ENCODE measurements at places on chromosomes 7 and 10. TPM values are rescaled to one million over a fixed set of nuclear protein-coding genes. Genes with fewer than 3 reads are reported as not detected.

Gene SLC18A2
- polyA plus RNA-seq: 1.2 TPM

Gene SOSTDC1
- 52.8 TPM for polyA plus RNA-seq

DNA sequence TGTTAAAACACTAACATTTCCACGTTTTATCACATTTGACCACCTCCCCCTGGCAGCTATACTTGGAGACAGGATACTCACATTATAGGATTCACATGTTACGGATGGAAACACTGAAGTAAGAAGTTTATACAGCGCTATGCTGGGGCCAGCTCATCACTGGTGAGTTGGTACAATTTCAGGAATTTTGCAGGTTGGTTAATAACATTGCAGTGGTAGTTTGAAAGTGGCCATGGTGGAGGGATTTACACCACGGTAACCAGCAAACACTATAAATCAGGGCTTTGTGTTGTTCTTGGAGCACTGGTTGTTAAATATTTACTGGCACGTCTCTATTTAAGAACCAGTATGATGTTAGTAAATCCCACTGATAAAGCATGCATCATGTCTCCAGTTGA lies 174.0 kb downstream of the GFRA1 start:
- DNase-seq: no peak

Gene TAS2R41
- not detected for polyA plus RNA-seq

DNA sequence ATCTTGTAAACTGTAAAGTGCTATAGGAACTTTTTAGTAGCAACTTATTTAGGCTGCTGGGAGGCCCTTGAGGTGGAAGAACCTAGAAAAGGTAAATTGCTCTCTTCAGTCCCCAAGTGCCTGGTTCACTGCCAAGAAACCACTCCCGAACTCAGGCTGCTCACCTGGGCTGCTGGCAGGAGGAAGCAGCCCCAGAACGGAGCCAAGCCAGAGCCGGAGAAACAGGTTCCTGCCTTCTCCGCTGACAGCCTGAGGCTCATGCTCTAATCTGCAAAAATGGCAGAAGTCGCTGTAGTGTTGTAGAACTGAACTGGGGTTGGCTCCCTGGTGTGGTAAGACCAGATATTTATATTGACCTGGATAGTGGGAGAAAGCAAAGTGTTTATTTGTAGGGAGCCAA lies 136.0 kb downstream of the CUL2 start:
- no peak for DNase-seq

DNA sequence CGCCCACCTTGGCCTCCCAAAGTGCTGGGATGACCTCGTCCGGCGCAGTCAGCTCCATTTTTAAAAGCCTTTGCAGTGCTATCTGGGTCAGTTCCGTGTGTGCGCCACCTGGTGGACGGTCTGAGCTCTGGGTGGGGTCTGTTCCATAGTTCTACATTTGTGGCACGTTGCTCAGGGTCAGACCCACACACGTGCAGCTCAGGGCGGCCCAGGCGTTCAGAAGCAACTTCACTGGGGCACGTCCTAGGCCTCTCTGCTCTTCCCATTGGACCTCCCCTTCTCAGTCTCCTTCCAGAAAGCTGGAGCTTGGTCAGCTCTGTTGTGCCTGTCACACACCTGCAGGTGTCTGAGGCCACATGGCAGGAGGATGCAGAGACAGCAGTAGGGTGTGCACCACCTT lies 137.9 kb downstream of the DNAJB6 start:
- DNase-seq: no peak

Gene HOXA4
- 22.5 TPM for polyA plus RNA-seq

Gene BICC1
- polyA plus RNA-seq: 89.3 TPM

DNA sequence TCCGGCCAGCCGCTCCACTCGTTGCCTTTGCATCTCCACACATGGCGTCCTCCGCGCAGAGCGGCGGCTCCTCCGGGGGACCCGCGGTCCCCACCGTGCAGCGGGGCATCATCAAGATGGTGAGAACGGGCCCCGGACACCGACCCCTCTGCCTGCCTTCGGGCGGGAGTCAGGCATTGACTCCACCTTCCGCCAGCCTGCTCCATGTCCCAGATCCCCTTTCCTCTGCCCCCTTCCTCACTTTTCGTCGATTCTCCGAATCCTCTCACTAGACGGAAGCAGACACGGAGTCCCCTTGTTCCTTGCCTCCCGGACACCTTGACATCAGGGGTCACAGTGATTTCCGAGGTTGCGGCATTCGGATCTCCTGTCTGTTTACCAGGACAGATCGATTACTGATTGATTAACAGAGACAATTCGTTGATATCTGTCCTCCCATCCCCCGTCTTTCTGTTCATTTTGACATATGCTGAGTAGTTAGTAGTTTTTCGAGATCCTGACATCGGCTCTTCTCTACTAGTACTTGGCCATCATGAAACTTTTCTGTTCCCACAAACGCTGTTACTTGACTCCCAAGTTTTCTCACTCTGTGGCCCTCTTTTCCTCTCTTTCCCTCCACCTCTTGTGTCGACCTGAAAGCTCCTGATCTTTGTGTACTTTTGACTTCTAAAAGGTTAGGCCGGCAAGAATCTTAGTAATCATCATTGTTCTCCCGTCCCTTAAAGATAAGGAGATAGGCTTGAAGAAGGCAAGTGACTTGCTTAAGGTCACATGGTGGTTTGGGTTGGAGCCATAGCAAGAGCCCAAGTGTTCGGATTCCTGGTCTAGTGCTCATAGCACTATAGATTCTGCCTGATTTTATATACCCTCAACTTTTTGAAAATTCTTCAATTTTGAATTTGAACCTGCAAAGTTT lies 597 bp downstream of the SND1 start:
- DNase-seq: peak; percentile 17

DNA sequence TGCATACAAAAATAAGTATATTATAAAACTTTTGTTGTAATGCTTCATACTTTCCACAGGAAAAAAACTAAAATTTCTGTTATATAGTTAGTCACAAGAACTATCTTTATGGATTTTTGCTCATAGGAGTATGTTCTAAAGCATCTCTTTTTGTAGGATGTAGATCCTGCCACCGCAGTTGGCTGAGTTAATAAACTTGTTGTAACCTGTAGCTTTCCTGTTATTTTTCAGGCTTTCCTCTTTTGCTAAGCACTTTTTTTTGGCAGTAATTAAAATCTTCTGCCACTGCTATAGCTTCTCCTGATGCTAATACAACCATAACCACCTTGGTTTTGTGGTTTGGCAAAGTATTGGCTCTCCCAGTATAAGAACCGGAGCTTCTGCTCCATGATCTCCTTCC lies 60.3 kb downstream of the WNT2 start:
- DNase-seq: no peak

DNA sequence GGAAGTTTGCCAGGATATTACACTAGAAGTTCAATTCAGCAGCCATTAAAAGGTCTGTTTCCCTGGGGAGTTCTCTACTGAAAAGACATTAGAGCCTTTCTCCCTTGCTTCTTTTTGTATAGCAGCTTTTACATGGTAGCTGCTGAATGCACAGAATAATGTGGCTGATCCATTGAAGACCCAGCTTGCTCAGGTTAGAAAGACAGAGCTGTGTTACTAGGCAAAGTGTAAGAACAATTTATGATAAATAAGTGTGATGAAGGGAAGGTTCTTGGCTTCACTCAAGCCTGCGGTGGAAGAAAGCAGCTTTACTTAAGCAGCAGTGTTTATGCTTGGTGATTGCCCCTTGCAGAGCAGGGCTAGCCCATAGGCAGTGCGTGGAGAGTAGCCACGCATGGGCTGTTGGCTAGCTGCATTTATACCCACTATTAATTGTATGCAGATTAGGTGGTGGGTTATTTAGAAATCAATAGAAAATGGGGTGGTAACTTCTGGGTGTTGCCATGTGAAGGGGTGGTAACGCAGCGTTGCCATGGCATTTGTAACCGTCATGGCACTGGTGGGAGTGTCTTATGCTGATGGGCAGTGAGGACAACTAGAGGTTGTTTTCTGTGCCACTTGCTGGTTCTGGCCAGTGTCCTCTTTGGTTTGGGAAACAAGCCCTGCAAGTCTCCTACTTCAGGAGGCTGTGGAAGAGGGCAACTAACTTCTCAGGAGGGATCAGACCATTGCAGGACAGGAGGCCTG lies 942.9 kb downstream of the NRG3 start:
- no peak for DNase-seq

DNA sequence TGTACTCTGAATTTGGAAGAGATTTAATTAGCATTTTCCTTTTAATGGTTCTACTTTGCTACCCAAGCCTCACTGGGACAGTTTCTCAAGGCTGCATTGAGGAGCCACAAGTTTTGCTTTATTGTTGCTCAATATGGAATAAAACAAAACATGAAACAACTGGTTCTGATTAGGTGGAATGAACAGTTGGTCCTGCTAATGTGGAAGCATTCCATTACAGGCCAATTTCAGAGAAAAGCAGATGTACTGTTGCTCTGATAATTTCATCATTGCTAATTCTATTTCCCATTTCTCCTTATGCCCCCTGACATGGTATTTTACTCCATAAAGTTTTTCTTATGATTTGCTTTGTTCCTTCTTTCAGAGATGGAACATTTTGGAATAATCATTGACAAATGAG lies 66.0 kb upstream of the PAPSS2 start:
- no peak for DNase-seq
